NCI-H774 (cell line): ENCODE measurements at places on chromosomes 7 and 10.
A peak's percentile ranks its signal among the peaks of the same experiment; 100 is the strongest.

DNA sequence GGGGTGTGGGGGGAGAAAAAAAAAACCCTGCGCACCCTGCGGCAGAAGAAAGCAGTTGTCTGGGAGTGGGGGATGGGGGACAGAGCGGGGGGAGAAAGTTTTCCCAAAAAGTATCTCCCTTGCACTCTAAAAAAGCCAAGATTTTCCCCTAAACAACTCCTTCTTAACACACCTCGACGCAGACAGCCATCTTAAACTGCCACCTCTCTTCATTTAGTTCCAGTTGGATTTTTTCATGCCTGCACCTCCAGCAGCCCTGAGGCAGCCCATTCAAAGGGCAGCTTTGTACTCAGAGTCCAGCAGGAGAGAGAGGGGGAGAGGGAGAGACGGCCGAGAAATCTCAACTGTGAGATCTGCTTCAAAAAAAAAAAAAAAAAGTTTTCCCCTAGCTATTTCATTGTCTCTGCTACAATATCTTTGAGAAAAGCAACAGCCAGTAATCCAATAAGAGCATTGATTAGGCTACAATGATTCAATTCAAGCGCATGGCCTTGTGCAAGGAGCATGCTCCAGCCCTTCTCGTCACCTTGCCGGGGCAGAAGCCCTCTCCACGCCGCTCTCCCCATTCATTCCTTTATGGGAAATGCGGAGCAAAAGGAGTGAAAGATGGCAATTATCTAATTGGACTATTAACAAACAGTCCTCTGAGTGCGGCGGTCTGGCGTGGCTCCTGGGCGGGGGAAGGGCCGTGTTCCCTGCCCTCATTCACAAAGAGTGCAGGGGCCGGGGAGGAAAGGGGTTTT lies 939 bp upstream of the VAX1 start:
- DNase-seq, result no peak

DNA sequence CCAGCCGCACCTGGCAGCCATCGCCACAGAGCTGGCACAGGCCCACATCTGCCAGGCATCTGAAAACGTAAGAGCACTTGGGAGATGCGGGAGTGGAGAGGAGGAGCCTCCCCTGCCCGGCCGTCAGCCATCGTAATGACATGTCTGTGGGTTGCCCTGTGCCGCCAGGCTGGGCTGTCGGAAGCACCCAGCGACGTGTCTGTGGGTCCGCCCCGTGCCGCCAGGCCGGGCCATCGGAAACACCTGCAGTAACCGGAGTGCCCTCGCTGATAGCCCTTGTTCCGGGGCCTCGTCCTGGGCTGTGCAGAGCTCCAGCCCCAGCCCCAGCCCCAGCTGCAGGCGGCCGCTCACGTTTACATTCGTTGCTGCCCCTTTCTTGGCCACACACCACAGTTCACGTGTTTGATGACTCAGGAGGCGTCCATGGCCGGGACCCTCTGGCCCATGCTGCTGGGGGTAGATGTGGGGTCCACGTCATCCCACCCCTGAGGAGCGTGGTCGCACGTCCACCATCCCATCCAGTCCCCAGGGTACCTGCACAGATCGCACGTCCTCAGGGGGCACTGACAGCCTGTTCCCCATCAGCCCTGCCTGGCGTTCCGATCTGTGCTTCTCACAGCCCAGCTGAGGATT lies 30.0 kb upstream of the PRKAR1B start:
- no peak for DNase-seq

DNA sequence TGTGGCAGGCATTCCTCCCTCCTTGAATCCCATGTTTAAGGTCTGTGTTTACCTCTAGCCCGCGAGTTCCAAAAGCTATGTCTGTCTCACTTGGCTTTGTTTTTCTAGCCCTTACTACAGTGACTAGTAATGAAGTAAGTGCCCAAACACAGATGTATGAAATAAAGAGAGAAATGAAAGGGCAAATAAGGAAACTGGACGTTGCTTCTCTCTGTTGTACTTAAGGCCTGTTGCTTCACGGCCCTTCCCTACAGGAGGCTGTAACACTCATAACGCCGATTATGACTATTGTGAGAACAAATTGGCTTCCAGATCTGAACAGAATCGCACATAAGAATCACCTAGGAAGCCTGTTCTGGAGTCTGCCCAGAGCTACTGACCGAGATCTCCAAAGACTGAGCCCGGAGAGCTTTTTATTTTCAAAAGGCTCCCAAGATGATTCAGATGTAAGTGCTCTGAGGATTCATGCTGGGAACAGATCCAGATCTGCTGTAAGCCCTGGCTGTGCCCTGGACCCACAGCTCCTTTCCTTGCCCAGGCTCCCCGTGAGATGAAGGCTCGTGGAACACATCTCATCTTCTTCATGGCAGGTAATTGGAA lies 432.6 kb downstream of the SDK1 start:
- no peak for DNase-seq

GRCh38 chr10:126561921-126562680 lies 108.4 kb downstream of the C10orf90 start:
- DNase-seq, result no peak

DNA sequence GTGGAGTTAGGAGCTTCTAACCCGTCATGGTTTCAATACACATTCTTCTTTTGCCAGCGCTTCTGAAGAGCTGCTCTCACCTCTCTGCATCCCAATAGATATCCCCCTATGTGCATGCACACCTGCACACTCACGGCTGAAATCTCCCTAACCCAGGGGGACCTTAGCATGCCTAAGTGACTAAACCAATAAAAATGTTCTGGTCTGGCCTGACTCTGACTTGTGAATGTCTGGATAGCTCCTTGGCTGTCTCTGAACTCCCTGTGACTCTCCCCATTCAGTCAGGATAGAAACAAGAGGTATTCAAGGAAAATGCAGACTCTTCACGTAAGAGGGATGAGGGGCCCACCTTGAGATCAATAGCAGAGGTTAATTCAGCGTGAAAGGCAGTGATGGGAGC lies 22.4 kb downstream of the PRSS2 start:
- DNase-seq, result no peak

DNA sequence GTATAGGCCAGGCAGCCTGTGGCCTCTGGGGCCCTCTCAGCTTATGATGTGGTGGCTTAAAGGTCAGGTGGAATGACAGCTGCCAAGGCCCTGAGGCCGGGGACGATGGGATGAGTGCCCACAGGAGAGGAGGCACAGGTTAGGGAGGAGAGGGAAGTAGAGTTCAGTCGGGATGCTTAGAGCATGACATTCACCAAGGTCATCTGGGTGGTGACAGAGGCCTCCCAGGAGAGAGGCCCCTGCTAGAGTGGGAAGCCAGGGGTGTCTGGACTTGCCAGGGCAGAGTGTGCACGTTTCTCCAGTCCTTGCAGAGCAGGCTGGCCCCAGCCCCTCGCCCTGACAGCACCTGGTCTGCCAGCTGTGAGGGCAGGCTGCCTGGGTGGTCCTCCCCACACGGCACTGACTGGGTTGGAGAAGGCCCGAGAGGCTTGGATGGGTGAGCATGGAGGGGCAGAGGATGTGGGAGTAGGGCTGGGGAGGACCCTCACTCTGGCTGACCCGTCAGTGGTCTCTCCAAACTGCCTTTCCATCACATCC lies 1.5 kb downstream of the CALHM1 start:
- no peak for DNase-seq

DNA sequence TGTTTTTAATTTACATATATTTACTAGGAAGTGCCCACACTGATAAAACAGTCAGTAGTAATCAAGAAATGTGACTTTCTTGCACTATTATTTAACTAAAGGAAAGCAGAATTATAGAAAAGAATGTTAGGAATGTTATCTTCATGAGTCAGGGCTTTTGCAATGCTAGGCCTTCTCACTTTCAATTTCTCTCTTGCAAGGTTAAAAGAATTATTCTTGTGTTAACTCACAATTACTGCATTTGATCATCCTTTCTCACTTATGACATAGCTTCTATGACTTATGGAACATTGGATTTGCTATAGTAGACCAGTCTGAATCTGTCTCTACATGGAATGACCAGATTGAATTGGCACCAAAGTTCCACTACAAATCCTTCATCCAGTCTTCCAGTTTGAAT lies 192.4 kb downstream of the SDK1 start:
- no peak for DNase-seq

- DNase-seq, result peak; percentile 43
Measured at GRCh38 chr10:73413108-73413527, 740 bp downstream of the ANXA7 start.

DNA sequence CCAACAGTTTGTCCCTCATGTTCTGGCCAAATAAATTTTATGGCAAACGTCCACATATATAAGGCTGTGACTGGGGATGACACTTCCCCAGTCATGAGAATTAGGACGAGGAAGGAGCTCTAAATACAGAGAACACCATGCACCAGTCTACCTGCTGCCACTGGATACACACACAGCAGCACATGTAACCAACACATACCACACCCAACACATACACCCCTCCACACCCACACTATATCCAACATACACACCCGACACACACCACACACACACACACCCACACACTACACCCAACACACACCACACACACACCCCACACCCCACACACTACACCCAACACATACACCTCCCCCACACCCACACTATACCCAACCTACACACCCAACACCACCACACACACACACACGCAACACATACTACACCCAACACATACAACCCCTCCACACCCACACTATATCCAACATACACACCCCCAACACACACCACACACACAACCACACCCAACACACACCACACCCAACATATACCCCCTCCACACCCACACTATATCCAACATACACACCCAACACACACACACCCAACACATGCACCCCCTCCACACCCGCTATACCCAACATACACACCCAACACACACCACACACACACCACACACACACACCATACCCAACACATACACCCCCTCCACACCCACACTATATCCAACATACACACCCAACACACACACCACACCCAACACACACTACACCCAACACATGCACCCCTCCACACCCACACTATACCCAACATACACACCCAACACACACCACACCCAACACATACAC lies 74.1 kb downstream of the HIPK2 start:
- DNase-seq, result no peak

DNA sequence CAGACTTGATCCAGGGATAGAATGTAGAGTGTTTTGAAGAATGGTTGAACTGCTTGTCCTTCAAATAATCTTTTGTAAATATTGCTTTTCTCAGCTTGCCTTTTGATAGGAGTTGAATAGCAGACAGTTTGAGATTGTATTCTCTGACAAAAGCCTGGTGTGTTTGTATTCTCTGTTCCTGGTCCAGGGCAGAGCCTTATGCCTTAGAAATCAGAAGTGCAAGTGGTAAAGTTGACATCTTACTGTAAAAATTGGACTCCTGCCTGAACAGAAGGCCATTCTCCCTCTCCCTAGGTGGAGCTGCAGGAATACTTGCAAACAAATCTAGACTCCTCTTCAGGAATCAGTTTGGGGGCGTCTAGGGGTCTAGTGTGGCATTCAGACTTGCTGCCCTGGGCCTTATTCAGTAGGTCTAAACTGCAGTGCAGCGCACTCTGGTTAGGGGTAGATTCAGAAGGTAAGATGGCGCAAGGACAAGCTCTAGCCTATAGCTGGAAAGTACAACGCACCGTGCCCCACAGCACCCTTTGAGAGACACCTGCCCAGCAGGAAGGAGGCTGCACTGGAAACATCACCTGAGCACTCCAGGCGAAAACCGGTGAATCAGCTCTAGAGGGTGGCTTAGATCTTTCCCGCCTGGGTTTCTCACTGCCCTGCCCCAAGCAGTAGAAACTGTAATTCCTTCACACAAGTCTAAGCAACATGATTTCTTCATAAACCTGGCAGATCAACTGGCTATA lies 608.5 kb upstream of the GALNT17 start:
- DNase-seq, result no peak

- no peak for DNase-seq
Measured at GRCh38 chr10:29622382-29622922, 12.3 kb downstream of the SVIL start.

DNA sequence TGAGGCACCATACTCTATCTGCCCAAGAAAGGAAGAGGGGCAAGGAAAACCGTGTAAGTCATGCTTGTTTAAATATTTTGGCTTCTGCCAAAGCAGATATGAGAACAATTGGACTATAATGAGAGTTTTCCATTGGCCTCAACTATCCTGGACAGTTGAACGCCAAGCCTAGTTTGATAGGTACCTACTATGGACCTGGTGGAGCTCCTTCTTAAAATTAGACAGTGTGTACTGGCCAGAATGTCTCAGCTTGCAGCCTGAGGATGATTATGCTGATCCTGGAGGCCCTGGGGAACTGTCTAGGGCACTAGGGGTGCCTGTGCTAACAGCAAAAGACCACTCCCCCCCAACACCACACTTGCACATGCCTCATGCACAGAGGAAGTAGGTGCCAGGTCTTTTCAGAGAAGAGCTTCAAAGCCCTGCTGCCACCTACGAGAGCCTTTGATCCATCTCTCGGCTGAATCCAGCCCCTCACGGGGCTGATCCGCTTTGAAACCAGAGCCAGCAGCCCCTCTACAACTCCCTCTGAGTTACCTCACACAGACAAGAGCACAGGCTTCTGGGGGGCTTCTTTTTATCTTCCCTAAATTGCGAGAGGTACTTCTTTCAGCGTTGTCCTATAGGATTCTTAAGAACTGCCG lies 473.8 kb upstream of the GALNT17 start:
- no peak for DNase-seq

DNA sequence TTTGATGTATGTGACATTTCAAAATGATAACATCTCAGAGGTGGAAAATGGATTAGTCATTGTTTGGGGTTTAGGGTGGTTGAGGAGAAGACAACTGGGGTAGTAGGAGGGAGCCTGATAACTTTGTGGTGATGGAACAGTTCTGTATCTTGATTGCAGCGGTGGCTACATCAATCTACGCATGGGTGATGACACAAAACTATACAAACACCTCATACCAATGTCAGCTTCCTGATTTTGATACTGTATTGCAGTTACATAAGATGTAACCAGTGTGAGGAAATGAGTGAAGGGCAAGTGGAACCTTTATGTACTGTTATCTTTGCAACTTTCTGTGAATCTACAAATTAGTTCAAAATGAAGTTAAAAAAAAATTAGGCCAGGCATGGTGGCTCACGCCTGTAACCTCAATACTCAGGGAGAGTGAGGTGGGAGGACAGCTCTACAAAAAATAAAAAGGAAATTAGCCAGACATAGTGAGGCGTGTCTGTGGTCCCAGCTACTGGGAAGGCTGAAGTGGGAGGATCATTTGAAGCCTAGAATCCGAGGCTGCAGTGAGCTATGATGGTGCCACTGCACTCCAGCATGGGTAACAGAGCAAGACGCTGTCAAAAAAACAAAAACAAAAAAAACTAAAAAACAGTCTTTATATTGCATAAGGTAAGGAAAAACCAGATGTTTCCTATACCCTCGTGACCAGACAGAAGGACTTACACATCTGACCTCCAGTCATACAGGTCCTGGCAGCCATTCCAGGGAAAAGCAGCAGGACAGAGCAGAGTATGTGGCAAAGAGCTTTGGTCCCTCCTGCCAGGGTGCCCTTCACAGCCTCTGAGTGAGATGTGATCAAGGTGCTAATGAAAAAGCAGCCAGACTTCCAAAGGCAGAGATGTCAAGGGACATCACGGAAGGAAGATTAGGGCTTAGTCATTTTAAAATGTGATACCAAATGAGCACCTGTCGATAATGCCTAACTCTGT lies 50.8 kb downstream of the CYTH3 start:
- DNase-seq, result no peak
